ENCODE measurements at places on chromosomes 2 and 18. TPM values are rescaled to one million over a fixed set of nuclear protein-coding genes. Genes with fewer than 3 reads are reported as not detected.

- DNase-seq: no peak
Measured at GRCh38 chr2:113705982-113706523, 50.4 kb downstream of the SLC35F5 start.

GRCh38 chr2:137168552-137168951 lies 403.2 kb downstream of the THSD7B start:
- DNase-seq: peak; percentile 64

The CSRNP3 gene
- not detected for total RNA-seq

The STPG4 gene
- not detected for total RNA-seq

DNA sequence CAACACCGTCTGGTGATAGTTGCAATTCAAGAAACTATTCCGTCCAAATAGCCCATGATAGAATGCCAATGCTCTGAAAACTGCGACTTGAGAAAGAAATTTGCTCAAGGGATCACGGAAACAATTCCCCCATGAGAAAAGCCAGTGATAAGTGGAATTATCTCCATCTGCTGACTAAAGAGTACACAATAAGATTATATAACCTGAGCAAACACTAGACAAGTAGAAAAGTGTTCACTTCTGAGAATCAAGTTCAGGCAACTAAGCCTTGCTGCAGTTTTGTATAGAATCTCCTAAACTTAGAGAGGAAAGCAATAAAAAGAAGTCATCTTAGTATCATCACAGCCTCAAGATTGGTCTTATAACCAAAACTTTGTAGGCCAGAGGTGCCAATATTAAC lies 336.3 kb upstream of the NRXN1 start:
- no peak for DNase-seq

The RUFY4 gene
- total RNA-seq: not detected

The TMEM178A gene
- 0.10 TPM for total RNA-seq

DNA sequence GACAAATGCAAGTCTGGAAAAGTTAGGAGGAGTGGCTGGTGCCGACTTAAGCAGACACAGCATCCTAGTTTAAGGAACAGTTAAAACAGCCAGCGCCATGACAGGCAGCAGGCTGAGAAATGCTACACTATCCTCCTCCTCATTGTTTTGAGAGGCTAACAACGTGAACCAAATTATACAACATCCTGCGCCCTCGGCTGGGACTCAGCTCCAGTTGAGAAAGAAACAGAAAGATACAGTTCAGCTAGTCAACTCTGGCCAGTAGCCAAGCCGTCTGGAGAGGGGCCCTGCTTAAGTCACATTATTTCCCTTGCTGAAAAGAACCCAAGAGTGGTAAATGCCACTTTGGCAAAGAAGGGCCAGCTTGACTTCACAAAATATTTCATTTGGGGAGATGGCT lies 90.2 kb downstream of the BCL11A start:
- no peak for DNase-seq

GRCh38 chr2:84817239-84817655 lies 63.6 kb downstream of the TRABD2A start:
- no peak for DNase-seq

Measured in RPMI7951 (cell line).